ENCODE measurements at places on chromosomes 11 and 22.

DNA sequence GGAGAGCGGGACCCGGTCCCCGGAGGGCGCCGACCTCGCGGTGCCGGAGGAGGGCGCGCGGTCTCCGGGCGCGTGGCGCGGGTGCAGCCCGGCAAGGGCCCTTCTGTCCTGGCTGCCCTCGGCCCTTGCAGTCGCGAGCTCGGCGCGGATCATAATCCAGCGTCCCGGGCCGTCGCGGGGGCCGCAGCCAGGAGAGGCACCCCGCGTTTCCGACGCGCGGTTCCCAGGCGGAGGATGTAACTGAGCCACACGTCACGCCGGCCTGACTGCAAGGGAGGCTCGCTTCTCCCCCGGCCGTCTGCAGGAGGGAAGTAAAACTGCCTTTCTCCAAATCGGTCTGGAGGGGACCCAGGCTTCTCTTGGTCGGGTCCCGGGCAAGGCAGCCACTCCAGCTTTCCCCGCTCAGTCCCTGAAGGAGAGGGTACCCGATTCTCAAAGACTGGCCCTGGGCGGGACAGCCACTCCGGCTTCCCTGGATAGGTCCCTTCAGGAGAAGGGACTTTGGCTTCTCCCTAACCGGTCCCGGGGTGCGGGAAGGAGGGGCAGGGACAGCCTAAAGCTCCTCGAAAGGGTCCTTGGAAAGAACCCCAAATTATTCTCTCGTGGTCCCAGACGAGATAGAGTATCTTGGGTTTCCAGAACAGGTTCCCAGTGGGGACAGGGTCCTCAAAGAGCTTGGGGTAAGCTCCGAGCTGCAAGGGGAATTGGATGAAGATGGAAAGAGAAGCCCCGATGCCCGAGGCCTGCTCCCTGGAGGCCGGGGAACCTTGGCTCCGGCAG is 836 bp downstream of the SPON1 start:
- DNase-seq = no peak

DNA sequence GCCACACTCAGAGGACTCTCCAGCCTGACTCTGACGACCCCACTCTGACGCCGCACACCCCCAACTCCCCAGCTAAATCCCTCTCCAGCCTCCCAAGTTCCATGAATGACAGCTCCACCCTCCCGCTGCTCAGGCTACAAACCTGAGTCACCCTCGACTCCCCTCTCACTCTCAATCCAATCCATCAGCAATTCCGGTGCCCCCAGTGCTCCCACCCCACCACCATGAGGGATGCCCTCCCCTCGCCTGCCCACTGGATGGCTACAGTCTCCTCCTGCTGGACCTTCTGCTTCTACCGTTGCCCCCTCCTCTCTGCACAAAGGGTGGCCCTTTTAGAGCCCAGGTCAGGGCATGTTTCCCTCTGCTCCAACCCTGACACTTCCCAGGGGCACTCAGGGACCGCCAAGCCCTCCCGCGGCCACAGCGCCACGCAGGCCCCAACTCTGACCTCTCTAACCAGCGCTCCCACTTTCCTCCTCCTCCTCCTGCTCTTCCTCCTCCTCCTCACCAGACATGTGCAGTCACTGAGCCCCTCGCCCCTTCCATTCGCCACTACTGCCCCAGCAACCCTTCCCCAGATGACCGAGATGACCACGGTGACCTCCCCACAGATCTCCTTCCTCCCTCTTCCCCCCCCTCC is 69.5 kb upstream of the NUP50 start:
- DNase-seq = no peak

DNA sequence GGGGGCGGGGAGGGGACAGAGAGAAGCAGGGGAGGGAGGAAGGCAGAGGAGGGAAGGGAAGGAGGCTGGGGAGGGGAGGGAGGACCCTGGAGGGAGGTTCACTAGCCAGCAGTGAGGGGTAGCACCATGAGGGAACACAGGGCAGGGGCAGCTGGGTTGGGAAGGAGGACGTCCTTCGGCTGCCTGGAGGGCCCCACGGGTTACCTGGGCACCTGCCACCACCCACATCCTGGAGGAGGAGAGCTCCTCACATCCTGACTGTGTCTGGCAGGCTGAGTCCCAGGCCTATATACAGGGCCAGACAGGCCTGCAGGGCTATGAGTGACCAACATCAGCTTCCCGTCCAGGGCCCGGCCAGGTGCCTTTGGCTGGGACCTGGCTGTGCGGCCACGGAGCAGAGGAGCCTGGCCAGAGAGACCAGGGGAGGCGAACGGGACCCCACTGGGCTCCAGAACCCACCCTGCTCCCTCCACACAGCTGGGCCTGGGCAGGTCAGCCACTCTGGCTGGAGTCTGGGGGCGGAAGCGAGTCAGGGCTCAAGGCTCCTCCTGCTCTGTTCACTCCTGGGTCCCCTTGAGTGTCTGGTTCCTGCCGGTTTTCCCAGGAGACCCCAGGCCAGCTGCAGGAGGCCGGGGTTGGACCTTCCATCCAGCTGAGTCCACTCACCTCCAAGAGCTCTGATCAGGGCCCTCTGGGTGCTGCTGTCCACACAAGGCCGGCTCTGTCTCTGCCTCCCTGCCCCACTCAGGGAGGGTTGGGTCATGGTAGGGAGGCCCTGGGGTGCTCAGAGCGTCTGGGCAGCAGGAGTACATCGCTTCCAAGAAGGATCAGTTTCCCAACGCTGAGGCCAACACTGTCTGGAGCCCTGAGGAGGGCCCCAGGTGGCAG is 677.7 kb downstream of the BRD1 start:
- no peak for DNase-seq

DNA sequence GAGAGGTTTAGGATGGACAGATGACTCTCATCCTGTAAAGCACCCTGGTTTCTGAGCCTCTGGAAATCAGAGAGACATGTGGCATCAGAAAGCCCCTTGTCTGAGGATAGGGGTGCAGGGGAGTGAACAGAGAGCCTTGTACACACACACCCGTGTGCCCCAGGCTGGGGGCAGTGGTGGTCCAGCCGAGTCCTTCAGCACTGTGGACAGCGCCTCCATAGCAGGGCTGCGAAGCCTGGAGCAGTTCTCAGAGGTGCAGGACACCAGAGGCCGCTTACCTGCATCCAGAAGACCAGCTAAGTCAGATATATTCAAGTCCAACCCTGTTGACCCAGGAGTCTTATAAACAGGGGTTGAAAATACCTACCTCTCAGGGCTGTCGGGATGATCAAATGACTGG is 11.5 kb upstream of the IGSF9B start:
- no peak for DNase-seq

GRCh38 chr11:61551634-61552033 is 29.2 kb downstream of the SYT7 start:
- DNase-seq = no peak

DNA sequence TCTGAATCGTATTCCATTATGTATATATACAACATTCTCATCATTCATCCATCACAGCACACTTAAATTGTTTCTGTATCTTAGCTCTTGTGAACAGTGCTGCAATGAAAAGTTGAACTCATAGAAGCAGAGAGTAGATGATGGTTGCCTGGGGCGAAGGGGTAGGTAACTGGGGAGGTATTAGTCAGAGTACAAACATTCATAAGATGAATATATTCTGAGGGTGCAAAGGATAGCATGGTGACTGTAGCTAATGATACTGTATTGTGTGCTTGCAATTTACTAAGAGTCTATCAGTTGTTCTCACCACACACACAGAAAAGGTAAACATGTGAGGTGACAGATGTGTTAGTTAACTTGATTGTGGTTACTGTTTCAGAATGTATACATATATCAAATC is 12.6 kb upstream of the RFPL2 start:
- no peak for DNase-seq

DNA sequence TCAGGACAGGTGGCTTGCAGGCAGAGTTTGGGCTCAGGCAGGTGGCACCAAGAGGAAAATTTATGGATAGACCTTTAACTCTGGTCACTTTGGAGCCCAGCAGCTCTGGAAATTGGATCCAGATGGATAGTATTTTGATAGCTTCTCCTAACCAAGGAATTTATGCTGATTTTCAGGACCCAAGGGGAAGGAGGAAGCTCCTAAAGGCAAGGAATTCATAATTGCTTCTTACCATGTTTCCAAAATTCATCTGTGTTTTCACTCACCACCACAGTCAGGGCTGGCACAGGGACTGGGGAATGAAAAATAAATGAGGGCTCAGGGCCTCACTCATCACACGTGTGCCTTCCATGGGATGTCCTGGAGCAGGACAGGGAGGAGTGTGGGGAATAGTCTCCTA is 317.8 kb downstream of the ST3GAL4 start:
- no peak for DNase-seq

DNA sequence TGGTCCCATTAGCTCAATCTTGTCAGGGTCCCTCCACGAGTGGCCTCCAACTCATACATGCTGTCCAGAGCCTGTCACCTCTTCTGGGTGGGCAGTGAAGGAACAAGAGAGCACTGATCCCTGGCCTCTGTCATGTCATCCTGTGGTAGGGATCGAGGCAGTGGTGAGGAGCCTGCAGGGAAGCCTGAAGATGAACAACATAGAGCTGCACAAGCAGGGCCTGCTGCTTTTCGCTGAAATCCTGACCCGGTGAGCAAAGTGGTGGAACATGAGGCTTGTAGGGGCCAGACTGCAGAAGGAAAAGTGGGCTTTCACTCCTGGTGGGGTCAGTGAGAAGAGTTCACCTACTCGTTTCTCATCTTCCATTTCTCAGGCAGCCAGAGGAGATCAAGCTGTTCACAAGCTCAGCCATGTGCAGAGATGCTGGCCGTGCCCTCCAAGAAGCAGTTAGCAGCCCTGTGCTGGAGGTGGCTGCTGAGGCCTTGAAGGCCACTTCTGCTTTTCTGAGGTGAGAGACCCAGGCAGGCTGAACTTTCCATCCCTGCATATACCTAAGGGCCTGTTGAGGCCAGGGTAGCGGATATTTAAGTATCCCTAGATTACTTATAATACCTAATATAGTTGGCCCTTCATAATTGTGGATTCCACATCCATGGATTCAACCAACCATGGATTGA is 32.9 kb downstream of the MEI1 start:
- no peak for DNase-seq

DNA sequence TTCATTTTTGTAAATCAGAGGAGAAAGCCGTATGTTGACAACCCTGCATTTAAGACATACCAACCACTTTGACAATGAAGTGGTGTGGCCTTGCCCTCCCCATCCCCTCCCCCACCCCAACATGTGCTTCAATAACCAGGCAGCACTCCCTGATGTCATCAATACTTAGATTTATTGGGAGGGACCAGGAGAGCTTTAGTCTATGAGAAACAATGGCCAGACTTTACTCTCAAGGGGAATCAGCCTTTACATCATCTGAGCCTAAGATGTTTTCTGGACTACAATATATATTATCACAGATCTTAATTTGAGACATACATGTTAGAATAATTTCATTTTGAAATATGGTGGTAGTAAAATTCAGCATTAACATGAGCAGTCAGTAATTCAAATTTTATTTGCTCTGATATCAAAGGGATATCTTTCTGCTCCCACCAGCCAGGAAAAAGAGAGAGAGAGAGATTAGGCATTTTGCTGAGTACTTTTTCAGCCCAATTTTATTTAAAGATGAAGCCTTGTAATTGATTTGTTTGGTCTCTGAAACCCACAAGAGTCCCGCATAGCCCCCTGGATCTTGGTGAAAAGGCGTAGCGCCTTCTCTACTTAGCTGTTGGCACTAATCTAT is 38.1 kb downstream of the PARVA start:
- DNase-seq = no peak

DNA sequence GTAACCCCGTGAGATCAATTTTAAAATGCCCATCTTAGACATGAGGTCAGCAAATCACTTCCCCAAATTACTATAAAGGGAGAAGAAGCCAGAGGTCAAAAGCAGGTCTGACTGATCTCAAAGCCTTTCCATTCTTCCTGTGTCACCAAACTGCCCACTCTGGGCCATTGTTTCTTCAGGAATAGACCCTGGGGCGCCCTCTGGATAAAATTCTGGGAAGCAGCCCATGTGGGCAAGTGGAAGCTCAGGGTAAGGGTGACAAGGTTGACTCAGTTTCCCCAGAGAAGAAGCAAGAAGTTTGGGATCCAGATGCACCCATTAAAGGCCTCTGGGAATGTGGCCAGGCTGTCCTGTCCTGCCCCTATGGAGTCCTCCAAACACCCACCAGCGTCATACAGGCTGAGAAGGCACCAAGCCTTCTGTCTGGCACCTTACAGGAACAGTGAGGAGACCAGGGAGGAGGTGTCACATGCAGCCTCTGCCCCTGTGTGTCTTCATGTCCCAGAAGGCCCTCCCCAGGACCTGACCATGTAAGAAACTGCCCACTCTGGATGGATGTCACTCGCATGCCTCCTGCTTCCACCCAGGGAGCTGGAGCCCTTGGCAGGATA is 50.1 kb downstream of the CHST1 start:
- no peak for DNase-seq

- DNase-seq = no peak
Observed at GRCh38 chr11:7204778-7205177, 46.9 kb upstream of the SYT9 start.

GRCh38 chr22:19937616-19938473 is 3.7 kb upstream of the COMT start:
- DNase-seq = no peak

DNA sequence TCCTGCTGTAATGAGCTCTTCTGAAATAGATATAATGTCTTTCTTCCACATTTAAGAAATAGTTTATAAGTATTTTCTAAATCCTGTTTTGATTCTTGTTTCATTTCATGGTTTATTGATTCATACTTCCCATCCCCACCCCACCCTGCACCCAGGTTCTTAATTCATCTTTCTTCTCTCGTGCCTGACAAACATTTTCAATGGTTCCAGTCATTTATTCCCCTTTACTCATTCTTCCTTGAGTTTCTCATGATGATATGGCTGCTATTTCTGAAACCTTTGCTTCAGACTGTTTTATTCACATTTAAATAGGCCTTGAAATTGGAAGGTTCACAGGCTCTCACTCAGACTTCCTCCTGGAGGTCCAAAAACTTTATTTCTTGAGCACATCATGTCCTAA is 142.9 kb downstream of the SPON1 start:
- DNase-seq = no peak

- no peak for DNase-seq
Observed at GRCh38 chr22:19753090-19753842, 7.3 kb upstream of the TBX1 start.

DNA sequence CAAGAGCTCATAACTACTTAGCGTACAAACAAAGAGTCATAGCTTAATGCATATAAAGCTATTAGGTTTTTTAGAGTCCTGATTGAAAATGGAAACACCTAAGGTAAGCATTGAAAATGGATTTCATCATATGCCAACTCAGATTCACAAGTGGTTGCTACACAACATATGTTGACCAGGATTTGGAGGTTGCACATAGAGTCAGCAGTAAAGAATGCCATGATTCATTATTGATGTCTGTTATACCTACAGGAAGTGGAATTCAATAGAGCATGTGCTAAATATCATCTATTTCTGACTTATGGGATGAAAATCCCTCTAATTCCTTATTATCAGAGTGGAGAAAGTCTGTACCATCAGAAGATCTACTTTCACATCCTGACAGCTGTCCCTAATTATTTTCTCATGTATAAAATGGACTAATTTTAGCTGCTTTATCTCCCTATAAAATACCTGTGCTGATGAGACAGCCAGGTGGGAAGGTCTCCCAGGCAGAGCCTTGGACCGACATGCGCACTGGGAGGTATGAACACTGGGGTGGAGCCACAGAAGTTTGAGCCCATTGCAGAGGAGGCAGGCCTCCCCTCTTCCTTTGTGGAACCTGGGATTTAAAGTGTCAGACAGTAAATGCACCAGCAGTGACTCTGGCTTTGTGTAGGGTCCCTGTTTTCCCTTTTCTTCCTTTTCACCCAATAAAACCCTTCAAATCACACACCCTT is 204.2 kb downstream of the AASDHPPT start:
- DNase-seq = no peak

All from stimulated activated CD8-positive, alpha-beta memory T cell treated with anti-CD3 and anti-CD28 coated beads, Interleukin-4, amount 100 ng/mL, for 24 hours (primary cell).